ENCODE measurements at places on chromosomes 16 and 17.

DNA sequence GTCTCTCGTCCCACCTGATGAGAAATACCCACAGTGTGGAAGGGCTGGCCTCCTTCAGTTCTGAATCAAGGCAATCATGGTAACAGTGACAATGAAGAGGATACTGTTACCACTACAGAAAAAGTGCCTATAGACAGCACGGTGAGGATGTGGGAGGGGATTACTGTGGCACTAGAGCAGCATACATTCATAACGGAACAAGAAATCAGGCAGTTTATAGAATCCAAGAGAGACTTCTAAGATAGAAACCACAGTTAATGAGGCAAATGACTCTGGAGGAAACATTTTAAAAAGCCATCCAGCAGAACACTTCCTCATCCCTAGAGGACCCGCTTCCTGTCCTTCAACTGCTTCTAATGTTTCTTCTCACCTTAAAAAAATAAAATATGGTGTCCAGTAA is 2.7 kb downstream of the RUSF1 start:
- DNase-seq = no peak

DNA sequence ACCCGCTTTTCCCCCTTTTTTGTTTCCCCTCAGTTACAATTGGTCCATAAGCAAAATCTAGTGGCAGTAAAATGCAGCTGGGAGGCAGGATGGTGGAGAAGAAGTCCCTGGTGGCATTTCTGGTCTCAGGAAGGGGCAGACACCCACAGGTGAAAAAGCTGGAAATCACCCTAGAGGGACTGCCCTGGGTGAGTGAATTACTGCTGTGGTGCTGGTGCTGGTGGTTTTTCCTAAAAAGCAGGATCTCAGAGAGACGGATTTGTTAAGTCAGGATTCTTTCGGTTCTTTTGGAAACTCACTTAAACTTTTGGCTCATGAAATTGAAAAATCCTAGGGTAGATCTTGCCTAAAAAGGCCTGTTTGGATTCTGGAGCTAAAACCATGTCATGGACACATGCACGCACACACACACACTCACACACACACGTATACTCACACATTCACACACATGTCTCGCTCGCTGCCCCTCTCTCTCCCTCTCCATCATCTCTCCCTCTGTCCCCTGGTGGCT is 65.8 kb downstream of the NKD1 start:
- DNase-seq = no peak

DNA sequence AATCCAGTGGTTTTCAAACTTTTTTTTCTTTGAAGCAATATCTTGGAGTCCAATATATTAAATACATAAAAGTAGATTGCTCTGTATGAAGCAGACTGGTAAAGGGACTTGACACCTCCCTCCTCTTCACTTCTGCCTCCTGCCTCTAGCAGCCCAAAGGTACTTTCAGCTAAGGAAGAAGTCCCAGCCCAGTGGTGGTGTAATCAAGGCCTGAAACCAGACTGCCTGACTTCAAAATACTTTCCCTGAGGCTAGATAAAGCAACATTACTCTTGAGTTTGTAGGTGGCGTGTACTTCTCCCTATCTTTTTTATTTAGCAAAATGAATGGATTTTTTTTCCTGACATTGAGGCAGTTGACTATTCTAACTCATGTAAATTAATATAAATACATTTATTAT is 122.4 kb upstream of the TMEM97 start:
- no peak for DNase-seq

DNA sequence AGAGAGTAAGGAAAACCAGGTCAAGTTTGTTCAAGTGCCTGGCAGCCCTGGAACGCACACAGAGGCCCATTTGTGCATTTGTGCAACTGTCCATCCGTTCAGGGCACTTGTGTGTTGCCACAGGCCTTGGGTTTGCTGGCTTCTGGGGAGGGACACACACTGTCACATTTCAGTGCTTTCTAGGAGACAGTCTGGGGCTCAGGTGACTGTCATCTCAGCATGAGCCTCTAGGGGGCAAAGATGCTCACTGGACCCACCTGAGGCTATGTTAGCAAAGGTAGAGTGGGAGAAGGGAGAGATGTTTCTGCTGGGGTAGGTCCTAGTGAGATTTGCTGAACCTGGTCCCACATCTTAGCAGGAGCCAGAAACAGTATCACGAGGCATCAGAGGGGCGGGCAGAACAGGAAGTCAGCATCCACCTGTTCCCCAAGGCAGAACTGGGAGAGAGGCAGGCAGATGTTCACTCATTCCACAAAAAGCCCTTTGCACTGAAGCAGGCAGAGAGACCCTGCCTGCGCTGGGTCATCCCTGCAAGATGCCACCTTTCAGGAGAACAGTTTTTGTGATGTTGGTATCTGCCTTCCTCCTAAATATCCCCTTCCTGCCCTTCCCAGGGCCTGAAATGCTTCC is 48.5 kb downstream of the RAI1 start:
- DNase-seq = peak; percentile 26

- DNase-seq = no peak
Measured at GRCh38 chr16:79415983-79416640, 184.4 kb downstream of the MAF start.

GRCh38 chr16:72317446-72317845 is 145.5 kb upstream of the PMFBP1 start:
- DNase-seq = no peak

GRCh38 chr16:11667221-11667823 is 933 bp upstream of the SNN start:
- DNase-seq = no peak

DNA sequence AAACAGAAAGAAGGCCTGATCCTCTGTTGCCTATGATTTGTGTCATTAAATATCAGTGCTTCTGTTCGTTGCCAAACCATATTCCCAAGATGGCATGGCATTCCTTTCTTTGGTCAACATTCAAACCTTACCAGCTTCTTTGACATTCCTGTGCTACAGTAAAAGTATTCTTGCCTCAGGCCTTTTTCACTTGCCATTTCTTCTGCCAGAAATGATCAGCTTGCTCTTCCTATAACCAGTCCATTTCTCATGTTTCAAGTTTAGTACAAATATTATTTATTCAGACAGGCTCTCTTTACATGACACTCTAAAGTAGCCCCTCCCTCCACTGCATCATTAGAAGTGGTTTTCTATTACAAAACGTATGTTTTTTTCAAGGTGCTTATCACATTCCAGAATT is 278.3 kb downstream of the KCNJ2 start:
- DNase-seq = no peak

DNA sequence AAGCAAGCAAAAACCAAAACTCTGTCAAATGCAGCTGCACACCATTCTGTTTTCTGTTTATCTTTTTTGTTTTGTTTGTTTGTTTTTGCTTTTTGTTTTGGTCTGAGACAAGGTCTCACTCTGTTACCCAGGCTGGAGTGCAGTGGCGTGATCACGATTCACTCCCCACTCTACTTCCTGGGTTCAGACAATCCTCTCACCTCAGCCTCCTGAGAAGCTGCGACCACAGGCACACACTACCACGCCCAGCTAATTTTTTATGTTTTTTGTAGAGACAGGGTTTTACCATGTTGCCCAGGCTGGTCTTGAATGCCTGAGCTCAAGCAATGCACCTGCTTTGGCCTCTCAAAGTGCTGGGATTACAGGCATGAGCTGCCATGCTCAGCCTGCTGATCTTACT is 19.3 kb upstream of the SLFN13 start:
- DNase-seq = no peak

DNA sequence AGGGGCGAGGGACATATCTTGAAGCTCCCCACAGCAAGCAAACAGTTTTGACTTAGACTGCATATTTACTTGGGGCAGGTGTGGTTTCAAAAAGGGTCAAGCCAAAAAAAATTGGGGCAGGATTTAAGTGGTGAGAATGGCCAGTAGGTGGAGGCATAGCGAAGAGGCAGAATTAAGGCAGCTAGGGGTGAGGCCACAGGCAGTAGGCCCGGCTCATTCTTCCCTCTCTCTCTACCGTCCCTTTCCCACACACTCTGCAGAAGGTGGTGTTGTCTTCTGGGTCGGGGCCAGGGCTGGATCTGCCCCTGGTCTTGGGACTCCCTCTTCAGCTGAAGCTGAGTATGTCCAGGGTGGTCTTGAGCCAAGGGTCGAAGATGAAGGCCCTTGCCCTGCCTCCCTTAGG is 2.6 kb downstream of the SHBG start:
- DNase-seq = no peak

DNA sequence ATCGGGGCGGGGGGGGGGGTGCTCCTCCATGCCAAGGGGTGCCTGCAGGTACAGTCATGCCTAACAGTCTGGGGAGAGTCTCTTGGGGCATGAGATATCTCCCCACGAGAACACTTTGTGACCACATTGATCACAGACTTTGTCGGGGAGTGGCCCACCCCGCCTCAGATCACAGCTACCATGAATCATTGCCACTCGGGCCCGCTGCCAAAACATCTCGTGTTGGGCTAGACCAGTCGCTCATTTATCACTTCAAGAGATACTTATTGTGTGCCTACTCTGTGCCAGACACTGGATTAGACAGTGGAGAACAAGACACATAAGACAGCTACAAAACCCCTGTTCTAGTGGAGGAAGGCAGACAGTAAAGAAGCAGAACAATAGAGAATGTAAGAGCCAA is 72.6 kb downstream of the CLEC16A start:
- no peak for DNase-seq

DNA sequence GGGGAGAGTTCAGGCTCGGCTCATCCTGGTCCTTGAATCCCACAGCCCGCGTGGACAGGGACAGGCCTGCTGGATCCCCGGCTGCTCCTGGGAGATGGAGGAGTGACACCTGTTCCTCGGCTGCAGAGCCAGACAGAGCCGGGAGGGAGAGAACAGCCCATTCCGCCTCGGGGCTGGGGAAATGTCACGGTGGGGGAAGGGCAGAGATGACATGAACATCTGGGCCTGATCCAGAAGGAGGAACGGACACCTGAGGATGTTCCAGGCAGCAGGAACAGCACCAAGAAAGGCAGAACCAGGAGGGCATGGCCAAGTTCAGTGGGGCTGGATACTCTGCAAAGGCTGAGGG is 2.1 kb downstream of the ZNF764 start:
- no peak for DNase-seq

DNA sequence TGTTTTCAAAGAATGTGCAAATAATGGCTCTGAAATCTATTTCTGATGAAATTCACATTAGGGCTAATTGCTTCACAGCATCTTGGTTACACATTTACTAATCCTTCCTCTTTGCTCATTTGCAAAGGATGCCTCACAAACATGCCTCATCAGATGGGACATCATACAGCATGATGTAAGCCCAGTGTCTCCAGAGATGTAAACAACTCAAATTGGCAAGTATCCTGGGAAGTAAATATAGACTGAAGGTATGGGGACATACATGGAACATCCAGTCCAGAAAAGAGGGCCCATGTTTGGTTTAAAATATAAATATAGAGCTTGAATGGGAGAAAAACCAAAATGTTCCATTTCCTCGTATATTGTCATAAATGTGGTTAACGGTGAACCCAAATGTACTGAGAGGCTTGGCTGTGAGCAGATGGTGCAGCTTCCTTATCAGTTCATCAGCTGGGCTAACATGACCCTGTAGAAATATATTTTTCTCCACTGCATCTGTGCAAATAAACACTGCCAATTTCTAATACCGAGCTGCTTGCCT is 142.9 kb upstream of the NUDT7 start:
- no peak for DNase-seq

- no peak for DNase-seq
Measured at GRCh38 chr16:86016201-86016965, 117.4 kb downstream of the IRF8 start.

GRCh38 chr16:4830408-4830807 is 16.7 kb downstream of the GLYR1 start:
- DNase-seq = no peak

GRCh38 chr17:16988749-16989229 is 16.9 kb upstream of the TNFRSF13B start:
- no peak for DNase-seq

DNA sequence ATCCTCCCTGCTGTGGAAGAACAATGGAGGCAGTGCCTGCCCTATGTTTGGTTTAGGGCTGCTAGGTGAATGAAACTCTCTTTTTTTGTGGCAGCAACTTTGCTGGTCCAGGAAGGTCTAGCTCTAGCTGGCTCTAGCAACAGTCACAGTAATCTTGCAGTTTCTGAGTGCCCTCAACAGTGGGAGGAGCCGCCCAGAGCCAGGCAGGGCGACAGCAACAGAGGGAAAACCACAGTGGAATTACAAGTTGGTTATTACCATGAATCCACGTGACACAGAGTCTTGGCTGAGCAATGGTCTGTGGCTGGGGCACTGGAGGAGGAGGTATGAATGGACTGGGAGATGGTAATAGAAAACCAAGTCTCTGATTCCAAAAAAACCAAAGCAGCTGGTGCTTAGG is 10.3 kb downstream of the HSPB9 start:
- no peak for DNase-seq

DNA sequence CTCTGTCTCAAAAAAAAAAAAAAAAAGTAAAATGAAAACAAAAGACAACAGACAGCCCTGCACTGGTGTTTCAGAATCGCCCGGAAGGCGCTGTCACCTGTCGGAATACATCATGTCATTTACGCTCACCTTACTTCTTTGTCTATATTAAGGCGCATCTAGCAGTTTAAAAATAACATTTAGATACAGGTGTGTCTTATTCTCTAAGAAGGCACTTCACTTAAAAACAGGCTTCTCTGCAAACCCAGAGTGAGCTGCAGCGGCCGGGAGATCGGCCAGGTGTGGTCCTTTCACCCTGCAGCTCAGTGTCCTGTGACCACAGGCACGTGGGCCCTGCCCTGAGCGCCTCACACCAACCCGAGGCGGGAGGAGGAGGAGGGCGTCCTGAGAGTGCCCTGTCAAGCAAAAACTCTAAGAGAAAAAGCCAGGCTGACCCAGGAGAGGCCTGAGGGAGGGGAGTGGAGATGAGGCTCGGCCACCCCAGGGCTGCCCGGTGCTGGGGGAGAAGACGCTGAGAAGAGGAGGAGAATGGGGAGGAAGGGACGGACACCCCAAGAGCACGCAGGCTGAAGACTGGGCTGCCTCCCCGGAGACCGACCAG is 3.3 kb upstream of the LMF1 start:
- DNase-seq = no peak

DNA sequence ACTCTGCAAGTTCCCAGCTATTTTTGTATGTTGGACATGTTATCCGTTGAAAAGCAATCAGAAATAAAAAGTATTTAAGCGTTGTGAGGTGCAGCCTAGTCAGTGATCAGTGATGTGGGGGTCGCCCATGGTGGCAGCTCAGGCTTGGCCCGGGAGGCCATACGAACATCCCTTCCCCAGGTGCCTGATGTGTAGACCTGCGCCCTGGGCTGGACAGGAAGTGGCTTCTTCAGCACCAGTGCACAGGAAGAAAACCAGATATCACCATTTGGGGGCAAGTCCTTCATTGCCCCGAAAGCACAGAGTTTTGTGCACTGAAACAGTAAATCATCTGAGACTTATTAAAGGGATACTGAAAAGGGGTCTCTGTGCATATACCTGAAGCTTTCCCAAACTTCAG is 98.9 kb downstream of the SOCS1 start:
- DNase-seq = no peak

All from effector memory CD4-positive, alpha-beta T cell (primary cell).